ENCODE measurements at places on chromosomes 3 and 15. TPM values are rescaled to one million over a fixed set of nuclear protein-coding genes. Genes with fewer than 3 reads are reported as not detected.

DNA sequence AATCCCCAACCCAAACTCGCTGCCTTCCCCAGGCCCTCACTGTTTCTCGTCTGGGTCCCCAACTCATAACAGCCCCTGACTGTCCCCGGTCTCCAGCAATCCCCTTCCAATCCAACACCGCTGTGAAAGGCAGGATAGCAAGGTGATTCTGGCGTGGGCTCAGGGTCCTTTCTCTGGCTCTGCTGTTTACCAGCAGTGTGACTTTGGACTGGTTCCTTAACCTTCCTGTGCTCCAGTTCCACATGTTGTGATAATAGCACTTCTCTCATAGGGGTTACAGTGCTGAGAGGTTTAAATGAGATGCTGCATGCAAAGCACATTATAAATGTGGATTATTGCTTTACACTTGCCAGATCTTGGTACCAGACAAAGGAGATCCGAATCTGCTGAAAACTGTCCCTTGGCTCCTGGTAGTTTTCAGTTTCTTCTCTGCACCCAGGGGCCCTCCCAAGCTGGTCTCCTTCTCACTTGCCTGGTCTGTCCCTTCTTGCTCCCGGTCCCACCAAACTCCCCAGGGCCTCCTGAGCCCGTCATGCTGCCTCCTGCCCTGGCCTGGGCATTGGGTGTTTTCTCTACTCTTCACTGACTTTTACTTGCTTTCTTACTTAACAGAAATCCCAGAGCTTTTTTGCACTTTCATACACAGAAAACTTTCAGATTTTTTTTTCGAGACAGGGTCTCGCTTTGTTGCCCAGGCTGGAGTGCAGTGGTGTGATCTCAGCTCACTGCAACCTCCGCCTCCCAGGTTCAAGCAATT, 26.8 kb upstream of the CYP11A1 start:
- DNase-seq: no peak

DNA sequence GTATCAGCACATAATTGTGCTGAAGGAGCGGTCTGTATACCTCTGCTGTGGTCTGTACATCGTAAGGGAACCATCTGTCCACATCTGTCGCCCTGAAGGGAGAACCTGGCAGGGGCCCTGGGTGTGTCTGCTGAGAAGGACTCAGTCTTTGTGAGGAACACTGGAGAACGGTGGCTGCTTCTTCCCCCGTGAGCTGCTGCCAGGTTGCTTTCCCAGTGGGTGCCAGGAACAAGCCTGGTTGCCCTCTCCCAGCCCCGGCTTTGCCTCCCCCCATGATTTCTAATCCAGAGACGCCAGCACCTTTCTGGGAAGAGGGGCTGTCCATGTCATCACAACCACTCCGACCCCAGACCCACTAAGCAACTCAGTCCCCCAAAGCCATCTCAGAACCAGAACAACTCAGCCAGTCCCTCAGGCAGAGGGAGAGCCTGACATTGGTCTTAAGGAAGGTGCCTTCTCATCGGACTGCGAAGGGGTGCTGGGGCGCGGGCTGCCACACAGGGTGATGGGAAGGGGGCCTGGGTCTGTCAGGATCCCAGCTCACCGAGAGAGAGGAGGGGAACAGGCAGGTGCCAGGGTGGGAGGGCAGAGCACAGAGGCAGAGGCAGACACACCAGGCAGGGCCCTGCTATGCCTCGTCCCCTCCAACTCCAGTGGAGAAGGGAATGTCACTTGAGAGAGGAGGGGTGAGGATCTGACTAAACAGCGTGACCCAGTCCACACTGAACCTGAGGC, 8.5 kb downstream of the TNK2 start:
- no peak for DNase-seq

CNOT10 gene
- 52.4 TPM for total RNA-seq

NR2F2 gene
- total RNA-seq: 17.7 TPM

DNA sequence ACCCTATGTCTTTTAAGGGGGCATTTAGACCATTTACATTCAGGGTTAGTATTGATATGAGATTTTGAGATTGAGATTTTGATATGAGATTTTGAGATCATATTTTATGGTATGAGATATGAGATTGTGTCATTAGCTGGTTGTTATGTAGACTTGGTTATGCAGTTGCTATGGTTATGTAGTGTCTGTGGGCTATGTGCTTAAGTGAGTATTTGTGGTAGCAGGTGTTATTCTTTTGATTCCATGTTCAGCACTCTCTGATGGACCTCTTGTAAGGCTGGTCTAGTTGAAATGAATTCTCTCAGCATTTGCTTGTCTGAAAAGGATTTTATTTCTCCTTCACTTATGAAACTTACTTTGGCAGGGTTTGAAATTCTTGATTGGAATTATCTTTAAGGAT, 225.4 kb downstream of the SATB1 start:
- DNase-seq: no peak

GRCh38 chr3:189404797-189405484, 226.2 kb upstream of the TP63 start:
- DNase-seq: no peak

ZWILCH gene
- total RNA-seq: 40.2 TPM

SHF gene
- total RNA-seq: 1.1 TPM

PCBP4 gene
- total RNA-seq: 120 TPM
